ENCODE measurements at places on chromosomes 16 and 17. TPM values are rescaled to one million over a fixed set of nuclear protein-coding genes. Genes with fewer than 3 reads are reported as not detected.
A peak's percentile ranks its signal among the peaks of the same experiment; 100 is the strongest.

The FBXO47 gene
- not detected for total RNA-seq

The USP10 gene
- total RNA-seq: 97.6 TPM

The TOM1L1 gene
- 61.1 TPM for total RNA-seq

The SLC16A6 gene
- total RNA-seq: 0.67 TPM

The SHCBP1 gene
- 48.9 TPM for total RNA-seq

The STAT5A gene
- 4.1 TPM for total RNA-seq

The CTF1 gene
- 0.11 TPM for total RNA-seq

The XYLT1 gene
- not detected for total RNA-seq

The CD300E gene
- not detected for total RNA-seq

The RNF213 gene
- 38.7 TPM for total RNA-seq

The P2RX5 gene
- 0.95 TPM for total RNA-seq

The AURKB gene
- total RNA-seq: 67.7 TPM

The TP53TG3C gene
- total RNA-seq: not detected

The ZNF768 gene
- total RNA-seq: 34.4 TPM

GRCh38 chr16:76676356-76676755 lies 399.2 kb downstream of the CNTNAP4 start:
- H3K27me3 ChIP-seq: no peaks in the 10 kb centered on the region
- no peak overlapping the region for H3K4me3 ChIP-seq
- no peaks in the 10 kb centered on the region for H3K36me3 ChIP-seq

GRCh38 chr17:44807817-44808155 lies 22.3 kb downstream of the GJC1 start:
- no peaks in the 10 kb centered on the region for H3K27me3 ChIP-seq
- H3K27ac ChIP-seq: no peak overlapping the region
- H3K4me3 ChIP-seq: no peak overlapping the region
- H3K36me3 ChIP-seq: no peaks in the 10 kb centered on the region
- H3K4me1 ChIP-seq: no peaks in the 10 kb centered on the region

DNA sequence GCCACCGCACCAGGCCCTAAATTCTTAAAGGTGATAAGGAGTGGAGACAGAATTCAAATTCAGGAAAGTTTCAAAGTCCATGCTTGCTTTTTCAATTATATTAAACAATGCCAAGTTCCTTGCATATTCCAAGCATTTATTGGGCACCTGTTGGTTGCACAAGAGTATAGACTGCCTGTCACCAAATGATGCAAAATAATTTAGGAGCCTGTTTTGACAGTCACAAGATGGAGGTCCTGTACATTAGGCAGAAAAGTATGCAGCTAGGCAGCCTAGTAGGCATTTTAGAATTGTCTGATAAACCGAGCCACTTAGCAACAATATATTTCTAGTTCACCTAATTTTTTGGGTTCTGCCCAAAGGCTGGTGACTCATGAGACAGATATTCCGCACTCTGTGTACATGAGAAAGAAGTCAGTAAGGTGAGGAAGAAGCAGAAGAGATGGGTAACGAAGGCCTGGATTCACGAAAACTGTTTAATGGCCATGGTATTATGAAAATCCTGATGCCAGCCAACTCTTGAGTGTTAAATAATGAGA lies 7.3 kb downstream of the ACACA start:
- no peak overlapping the region for H3K27ac ChIP-seq
- H3K4me1 ChIP-seq: peaks cover 16% of the 10 kb centered on the region
- H3K4me3 ChIP-seq: no peak overlapping the region
- no peaks in the 10 kb centered on the region for H3K27me3 ChIP-seq
- no peak for DNase-seq

- H3K36me3 ChIP-seq: no peaks in the 10 kb centered on the region
- peak overlapping the region; percentile 36 for H3K4me3 ChIP-seq
- peaks cover 70% of the 10 kb centered on the region for H3K4me1 ChIP-seq
These were observed 5.2 kb upstream of the PLLP start for GRCh38 chr16:57289391-57290257.

DNA sequence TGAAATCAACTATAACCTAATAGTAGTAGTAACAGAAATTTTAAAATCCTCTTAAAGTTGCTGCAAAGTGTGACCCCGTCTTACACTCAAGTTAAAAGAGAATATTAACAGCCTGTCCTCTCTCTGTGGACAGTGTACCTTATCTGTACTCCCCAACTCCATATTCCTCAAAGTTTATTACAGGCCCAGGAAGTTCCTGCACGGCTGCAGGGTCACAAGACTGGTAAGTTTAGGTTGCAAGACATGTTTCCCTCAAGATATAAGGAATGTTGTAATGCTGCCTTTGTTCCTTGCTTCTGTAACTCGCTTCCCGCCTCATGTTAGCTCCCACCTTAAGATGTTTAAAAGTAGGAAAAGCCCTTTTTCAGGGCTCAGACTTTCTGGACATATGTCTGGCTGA lies 72.2 kb downstream of the ITFG1 start:
- H3K4me3 ChIP-seq: no peak overlapping the region
- H3K27me3 ChIP-seq: no peaks in the 10 kb centered on the region
- 0 out of 2 replicates have a peak, but pooled peaks cover 2% of the 10 kb centered on the region for H3K36me3 ChIP-seq
- H3K4me1 ChIP-seq: peaks cover 46% of the 10 kb centered on the region
- no peak for DNase-seq
- no peak overlapping the region for H3K27ac ChIP-seq

DNA sequence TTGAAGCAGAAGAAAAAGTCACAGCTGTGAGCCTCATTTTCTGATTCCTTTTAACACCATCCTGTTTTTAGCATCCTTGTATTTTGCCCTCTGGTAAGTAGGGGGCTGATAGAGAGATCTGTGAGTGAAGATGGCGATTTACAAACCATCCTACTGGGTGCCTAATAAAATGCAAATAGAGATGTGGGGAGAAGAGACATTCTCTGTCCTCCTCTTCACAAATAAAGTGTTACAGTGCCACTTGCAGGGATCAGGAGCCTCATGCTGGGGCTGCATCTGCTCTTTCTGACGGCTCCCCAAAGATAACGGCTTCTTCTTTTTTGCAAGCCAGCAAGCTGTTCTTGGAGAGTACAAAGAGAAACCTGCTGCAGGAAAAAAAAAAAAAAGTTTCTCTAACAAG lies 418.6 kb downstream of the TOX3 start:
- H3K27ac ChIP-seq: no peak overlapping the region
- H3K36me3 ChIP-seq: no peaks in the 10 kb centered on the region
- no peaks in the 10 kb centered on the region for H3K27me3 ChIP-seq
- H3K4me1 ChIP-seq: no peaks in the 10 kb centered on the region
- no peak overlapping the region for H3K4me3 ChIP-seq

DNA sequence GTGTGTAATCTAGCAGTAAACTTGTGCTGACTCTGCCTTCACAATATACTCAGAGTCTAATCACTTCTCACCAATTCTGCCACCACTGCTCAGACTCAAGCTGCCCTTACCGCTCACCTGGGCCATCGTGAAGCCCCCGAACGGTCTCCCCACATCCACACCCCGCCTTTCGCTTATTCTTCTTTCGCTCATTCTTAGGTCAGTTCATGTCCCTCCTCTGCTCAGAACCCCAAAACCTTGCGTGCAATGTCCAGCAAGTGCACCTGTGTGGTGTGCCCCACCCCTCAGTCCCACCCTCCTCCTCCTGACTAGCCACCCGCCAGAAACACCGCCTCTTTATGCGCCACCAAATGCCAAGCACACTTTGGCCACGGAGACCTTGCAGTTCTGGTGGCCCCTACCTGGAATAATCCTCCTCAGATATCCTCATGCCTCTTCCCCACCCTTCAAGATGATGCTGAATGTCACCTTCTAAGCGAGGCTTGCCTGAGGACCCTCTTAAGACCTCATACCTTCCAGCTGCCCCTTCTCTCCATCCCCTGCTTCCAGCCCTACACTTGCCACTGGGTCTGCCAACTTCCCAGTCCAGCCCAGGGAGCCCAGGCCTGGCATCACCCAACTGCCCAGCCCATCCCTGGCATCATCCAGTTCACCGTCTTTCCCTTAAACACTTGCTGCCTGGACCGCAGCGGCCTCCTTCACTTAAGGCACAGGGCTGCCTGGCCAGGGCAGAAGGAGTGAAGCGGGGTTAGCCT lies 34.3 kb upstream of the RBFOX3 start:
- no peak overlapping the region for H3K27ac ChIP-seq
- no peaks in the 10 kb centered on the region for H3K4me1 ChIP-seq
- peaks cover 4% of the 10 kb centered on the region for H3K27me3 ChIP-seq
- no peaks in the 10 kb centered on the region for H3K36me3 ChIP-seq

- H3K36me3 ChIP-seq: no peaks in the 10 kb centered on the region
- no peak for DNase-seq
- peaks cover 14% of the 10 kb centered on the region for H3K27me3 ChIP-seq
These were observed 205.6 kb downstream of the GRIN2A start for GRCh38 chr16:9976601-9977000.

- no peak overlapping the region for H3K27ac ChIP-seq
- H3K36me3 ChIP-seq: no peaks in the 10 kb centered on the region
- H3K4me1 ChIP-seq: peaks cover 50% of the 10 kb centered on the region
- H3K4me3 ChIP-seq: peak overlapping the region; percentile 30
- H3K27me3 ChIP-seq: peaks cover 34% of the 10 kb centered on the region
These were observed 5.1 kb upstream of the KLHL36 start for GRCh38 chr16:84643180-84643583.

DNA sequence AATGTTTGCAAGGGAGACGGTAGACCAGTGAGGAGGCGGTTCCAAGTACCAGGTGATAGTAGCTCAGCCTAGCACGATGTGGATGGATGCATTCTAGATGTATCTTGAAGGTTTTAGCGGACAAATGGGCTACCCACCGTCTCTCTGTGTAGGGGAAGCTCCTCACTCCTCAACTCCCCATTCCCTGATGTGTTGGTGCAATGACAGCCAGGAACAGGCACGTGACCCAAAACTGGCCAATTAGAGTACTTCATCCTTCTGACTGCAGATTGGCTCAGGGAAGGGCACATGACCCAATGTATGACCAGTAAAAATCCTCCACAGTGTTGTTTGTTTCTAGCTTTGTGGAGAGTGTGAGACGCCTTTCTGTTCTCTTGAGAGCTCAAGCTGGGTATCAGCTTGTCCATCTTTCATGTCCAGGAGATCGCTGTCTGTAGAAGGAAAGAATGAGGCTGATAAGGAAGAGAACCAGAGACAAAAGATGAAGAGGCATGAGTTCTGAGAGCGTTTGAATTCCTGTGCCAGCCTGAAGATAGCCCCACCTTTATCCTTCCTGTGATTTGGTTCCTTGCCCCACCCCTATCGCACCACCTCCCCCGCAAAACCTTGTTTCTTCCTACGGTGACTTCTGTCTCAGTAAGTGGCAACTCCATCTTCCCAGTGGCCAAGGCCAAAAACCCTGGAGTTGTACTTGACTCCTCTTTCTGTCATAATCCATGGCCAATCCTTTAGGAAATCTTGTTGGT lies 2.3 kb upstream of the BORCS6 start:
- peak overlapping the region; percentile 66 for H3K27ac ChIP-seq
- H3K4me3 ChIP-seq: peak overlapping the region; percentile 27
- DNase-seq: peak; percentile 93
- H3K36me3 ChIP-seq: no peaks in the 10 kb centered on the region
- no peaks in the 10 kb centered on the region for H3K27me3 ChIP-seq

GRCh38 chr16:68860978-68861892 lies 17.9 kb downstream of the TANGO6 start:
- no peaks in the 10 kb centered on the region for H3K27me3 ChIP-seq
- no peak overlapping the region for H3K4me3 ChIP-seq
- H3K4me1 ChIP-seq: peaks cover 13% of the 10 kb centered on the region
- H3K27ac ChIP-seq: peak overlapping the region; percentile 34
- DNase-seq: peak; percentile 43
- peaks cover 30% of the 10 kb centered on the region for H3K36me3 ChIP-seq

DNA sequence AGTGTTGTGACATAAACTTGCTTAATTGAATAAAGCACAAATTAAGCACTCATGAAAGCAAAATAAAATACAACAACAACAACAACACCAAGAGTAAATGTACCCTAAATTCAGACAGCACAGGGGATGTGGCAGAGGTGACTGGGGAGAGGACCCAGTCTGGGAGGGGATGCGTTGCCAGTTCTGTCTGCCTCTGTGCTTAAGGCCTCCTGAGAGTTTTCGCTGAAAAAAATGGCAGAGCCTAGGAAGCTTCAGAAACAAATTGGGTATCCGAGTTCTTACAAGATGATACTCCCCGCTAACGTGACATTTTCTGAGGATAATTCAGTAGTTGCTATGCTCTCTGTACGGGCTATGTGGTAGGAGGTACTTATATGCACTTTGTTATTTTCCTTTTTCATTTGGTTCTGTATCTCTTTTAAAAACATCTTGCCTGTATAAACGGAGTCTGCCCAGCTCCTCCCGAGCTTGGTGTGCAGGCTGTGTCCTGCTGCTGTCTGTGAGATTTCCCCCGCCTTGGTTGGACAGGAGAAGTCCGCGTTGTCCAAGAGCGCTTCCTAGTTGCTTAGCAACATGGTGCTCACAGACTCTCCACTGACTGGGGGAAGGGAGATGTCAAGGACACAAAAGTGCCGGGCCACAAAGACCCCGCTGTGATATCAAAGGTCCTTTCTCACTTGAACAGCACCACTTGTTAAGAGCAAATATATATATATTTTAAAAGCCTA lies 134.2 kb upstream of the CPHXL start:
- no peaks in the 10 kb centered on the region for H3K4me1 ChIP-seq
- DNase-seq: peak; percentile 21
- H3K27me3 ChIP-seq: no peaks in the 10 kb centered on the region
- H3K27ac ChIP-seq: no peak overlapping the region

- H3K4me1 ChIP-seq: peaks cover 77% of the 10 kb centered on the region
- H3K27me3 ChIP-seq: no peaks in the 10 kb centered on the region
- DNase-seq: peak; percentile 24
These were observed 13.2 kb downstream of the SLC6A4 start for GRCh38 chr17:30222251-30222650.

- H3K4me3 ChIP-seq: peak within 1 kb of the TSS; percentile 69
These were observed at the start of gene DOC2A for GRCh38 chr16:30010844-30011713. Gene DOC2A, minus strand, starts transcription at chr16:30011027. Its CDS starts 805 bp downstream, at chr16:30010222.

- peaks cover 25% of the 10 kb centered on the region for H3K4me1 ChIP-seq
- no peaks in the 10 kb centered on the region for H3K27me3 ChIP-seq
- DNase-seq: no peak
- no peak overlapping the region for H3K27ac ChIP-seq
- H3K36me3 ChIP-seq: no peaks in the 10 kb centered on the region
- no peak overlapping the region for H3K4me3 ChIP-seq
These were observed 18.8 kb downstream of the LRRC36 start for GRCh38 chr16:67345401-67345800.

DNA sequence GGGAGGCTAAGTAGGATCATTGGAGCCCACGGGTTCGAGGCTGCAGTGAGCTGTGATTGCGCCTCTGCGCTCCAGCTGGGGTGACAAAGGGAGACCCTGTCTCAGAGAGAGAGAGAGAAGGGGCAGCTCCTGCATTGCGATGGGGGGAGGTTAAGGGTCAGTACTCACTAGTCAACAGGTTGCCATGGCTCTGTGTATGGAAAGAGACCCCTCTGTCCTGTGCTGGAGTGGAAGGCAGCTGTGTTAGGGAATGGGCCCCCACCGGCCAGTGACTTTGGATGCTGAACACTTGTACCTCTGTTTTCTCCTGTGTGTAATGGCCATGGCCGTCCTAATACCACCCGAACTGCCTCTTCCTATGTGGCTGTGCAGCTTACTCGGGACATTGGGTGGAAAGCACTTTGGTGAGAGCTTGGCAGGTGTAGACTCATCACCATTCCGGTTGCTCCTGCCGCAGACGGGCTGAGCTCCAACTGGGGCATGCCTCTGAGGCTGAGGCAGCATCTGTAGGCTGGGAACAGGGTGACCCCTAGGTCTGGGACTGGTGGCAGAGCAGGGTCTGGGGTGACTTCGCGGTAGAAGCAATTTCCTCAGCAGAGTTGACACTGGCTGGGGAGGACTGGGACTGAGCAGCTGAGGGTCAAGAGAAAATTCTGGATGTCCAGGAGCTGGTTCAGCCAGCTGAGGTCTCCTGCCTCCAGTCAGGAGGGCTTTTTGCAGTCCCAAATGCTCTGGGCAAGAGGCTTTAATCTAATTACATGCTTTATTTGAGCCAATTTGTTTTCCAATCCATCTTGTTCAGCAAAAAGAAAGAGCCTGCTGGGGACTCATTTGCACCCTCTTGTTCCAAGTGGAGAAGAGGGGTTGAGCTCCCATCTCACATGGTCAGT lies 184.5 kb downstream of the NTN1 start:
- no peak overlapping the region for H3K27ac ChIP-seq
- H3K4me1 ChIP-seq: 0 out of 2 replicates have a peak, but pooled peaks cover 9% of the 10 kb centered on the region
- DNase-seq: no peak
- peaks cover 49% of the 10 kb centered on the region for H3K27me3 ChIP-seq
